ENCODE measurements at places on chromosomes 7 and 10.
A peak's percentile ranks its signal among the peaks of the same experiment; 100 is the strongest.

DNA sequence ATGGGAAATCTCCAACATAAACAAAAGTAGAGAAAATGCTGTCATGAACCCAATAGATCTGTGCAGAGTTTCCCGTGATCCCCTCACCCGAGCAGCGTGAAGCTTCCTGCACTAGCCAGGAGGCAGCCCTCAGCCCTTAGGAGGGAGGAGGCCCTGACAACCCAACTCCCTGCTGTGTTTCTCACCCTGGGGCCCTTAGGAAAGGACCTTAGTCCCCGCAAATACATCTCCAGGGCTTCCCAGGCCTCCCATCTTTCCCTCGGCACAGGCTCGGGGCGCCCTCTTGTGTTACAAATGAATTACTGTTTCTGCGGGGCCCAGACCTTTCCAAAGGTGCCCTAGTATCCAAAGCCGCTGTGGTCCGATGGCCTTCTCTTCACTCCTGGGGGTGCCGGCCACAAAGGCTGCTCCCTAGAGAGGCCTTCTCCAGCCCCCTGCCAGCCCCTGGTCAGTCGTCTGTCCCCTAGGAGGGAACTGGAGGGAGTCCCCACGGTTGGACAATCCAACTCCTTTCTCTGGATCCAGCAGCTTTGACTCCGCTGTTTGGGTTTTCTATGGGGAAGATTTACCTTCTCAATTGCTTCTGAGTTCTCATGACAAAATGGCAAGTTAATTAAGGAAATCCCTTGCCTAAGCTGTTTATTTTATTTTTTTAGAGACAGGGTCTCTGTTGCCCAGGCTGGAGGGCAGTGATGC is 49.9 kb upstream of the SH2B2 start:
- DNase-seq = peak; percentile 15

DNA sequence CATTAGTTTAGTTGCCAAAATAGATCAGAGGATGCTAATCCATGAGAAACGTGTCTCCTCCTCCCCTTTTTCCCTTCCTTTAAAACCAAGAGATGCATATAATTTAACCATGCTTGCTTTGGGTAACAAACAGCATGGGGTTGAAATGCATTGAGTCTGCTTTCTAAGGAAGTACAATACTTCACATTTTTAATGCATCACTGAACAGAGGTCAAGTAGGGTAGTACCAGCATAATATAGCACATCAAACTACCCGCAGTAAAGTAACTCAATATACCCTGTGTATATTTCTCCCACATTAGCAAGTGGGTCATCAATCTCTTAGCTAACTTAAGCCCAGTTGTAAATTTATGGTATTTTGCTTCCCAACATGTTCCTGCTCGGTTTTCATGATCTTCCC is 239.3 kb upstream of the SEMA3C start:
- no peak for DNase-seq

GRCh38 chr10:87846023-87846422 is 17.3 kb downstream of the KLLN start:
- DNase-seq = no peak

GRCh38 chr7:75861636-75862035 is 17.2 kb upstream of the RHBDD2 start:
- no peak for DNase-seq

- no peak for DNase-seq
Measured at GRCh38 chr7:158430308-158431034, 157.2 kb downstream of the PTPRN2 start.

DNA sequence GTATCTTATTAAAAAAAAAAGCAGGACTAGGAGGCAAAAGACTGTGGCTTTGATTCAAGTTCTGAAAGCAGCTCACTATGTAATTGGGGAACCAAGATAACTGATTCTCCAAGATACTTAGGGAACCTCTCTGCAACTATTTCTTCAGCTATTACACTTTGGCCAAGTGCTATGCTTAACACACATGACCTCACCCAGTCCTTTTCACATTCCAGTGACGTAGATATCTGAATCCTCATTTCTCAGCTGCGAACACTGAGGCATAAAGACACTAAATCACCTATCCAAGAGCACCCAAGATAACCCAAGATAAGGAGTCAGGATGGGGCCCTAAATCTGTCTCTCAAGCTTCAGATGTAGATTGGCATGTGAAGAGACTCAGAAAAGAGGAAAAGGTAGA is 133.6 kb downstream of the GLI3 start:
- DNase-seq = no peak

DNA sequence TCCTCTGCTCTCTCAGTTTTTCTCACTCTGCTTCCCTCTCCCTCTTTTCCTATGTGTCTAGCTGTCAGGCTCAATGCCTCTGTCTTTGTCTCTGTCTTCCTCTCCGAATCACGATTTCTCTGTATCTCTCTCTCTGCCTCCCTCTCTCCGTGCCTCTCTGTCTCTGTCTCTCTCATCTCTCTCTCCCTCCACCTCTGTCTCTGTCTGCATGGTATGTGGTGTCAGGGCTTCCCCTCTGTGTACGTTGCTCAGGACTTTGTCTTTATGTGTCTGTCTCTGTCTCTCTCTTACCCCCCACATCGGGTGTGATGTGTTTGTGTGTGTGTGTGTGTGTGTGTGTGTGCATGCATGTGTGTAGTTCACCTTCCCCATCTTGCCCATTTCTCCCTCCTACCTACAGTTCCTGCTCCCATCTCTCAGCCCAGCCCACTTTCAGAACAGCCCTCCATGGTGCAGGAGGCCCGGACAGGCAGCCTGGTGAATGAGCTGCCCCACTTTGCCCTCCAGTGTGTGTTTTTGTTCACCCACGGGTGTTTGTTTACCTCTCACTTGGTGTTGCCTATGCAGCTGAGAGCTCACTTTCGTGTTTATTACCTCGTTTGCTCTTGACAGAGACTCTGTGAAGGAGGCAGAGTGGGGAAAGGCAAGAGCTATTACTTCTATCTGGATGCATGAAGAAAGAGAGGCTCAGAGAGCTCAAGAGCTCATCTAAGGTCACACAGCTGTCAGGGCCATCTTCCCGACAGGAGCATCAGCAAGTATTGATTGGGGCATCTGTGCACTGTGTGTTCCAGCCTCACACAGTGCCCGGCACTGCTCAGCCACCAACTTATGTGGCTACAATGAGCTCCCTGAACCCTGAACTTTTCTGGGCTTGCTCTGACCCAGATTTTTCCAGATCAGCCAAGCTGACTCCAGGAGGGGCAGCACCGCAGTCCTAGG is 163.5 kb upstream of the ZMIZ1 start:
- no peak for DNase-seq

Data from stimulated activated CD8-positive, alpha-beta memory T cell treated with anti-CD3 and anti-CD28 coated beads, Interleukin-2, amount 100 ng/mL, for 48 hours (primary cell).